ENCODE measurements at places on chromosomes 3 and 15.

- no peak overlapping the region for H3K27ac ChIP-seq
- peak overlapping the region; percentile 36 for H3K4me3 ChIP-seq
- no peaks in the 10 kb centered on the region for H3K4me1 ChIP-seq
- no peaks in the 10 kb centered on the region for H3K27me3 ChIP-seq
- H3K36me3 ChIP-seq, result no peaks in the 10 kb centered on the region
- DNase-seq, result peak; percentile 76
These were observed 412 bp upstream of the CTXN2 start for GRCh38 chr15:48190932-48191573.

GRCh38 chr3:69963643-69964042, 35.9 kb upstream of the SAMMSON start:
- H3K4me3 ChIP-seq, result no peak overlapping the region
- DNase-seq, result no peak
- H3K27me3 ChIP-seq, result no peaks in the 10 kb centered on the region
- H3K4me1 ChIP-seq, result no peaks in the 10 kb centered on the region

DNA sequence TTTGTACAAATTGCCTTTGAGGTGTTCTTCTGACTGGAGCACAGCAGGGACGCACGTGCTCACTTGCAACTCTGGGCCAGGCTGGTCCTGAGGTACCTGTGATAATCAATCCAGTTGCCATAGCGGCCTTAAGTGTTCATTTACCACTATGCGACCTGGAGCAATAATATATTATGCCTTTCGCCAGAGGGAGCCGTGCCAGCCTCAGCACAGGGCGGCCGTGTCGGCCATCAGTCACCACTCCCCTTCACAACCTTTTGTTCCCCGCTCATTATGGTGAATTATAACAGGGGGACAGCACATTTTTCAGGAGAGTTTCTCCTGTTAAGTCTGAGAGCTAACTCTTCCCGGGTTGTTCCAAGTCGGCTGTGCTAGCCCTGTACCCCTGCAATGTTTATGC, 289.7 kb downstream of the RORA start:
- no peaks in the 10 kb centered on the region for H3K36me3 ChIP-seq
- H3K27me3 ChIP-seq, result no peaks in the 10 kb centered on the region
- DNase-seq, result no peak

DNA sequence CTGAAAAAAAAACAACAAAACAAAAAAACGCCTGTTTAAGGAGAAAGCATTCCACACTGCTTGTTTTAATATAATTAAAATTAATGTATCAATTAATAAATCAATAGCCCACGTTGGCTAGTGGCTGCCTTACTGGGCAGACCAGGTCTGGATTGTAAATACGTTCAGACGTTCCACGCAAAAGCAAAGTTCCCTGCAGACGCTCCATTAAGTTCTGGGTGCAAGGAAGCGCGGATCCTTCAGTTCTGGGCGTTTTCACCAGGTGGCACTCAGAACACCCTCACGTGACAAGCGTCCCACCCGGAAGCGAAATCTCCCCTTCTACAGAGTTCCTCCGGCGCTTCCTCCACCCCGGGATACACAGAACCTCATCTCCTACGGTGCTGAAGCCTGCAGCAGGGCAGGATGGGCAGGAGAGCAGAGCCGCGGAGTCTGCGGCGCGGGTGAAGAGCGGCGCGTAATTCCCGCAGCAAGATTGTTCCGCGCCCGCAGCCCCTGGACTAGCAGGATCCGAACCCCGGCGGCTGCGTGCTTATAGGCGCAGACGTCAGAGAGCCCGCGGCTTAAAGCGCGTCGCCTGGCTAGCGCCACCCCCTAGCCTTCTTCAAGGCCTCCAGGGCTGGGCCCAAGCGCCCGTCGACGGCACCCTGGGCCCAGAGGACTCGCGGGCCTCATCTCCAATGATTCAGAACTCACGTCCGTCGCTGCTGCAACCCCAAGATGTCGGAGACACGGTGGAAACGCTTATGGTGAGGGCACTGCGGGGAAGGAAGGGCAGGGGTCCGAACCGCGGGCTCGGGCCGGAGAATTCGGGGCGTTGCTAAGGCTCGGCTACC, at the start of gene SLC25A38:
SLC25A38 (plus strand) TSS at position 326 of the 836 bp plus-strand sequence; CDS start at position 681, 355 bp downstream.
- peak within 1 kb of the TSS; percentile 91 for H3K4me3 ChIP-seq
- H3K27me3 ChIP-seq, result no peaks in the 10 kb centered on the region
- no peak within 1 kb of the TSS for H3K27ac ChIP-seq

DNA sequence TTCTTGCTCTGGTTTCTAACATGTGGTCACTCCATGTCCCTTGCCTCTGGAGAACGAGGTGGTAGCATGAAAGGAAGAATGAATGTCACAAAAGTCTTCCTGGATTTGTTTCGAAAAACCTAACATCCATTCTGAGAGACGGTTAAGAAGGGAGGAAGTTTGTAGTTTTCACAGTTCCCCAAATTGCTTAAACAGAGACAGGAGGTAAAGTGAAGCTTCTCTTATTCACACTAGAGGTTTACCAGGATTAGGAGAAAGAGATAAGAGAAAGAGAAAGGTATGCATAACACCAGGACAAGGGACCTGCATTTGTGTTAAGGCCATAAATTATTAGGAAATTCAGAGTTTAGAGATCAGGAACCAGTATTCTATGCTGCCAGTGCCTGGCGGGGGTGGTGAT, 228.1 kb downstream of the CPNE4 start:
- H3K36me3 ChIP-seq, result no peaks in the 10 kb centered on the region
- H3K4me3 ChIP-seq, result no peak overlapping the region
- H3K27me3 ChIP-seq, result no peaks in the 10 kb centered on the region

- no peaks in the 10 kb centered on the region for H3K36me3 ChIP-seq
- no peak overlapping the region for H3K27ac ChIP-seq
- H3K27me3 ChIP-seq, result no peaks in the 10 kb centered on the region
- no peak overlapping the region for H3K4me3 ChIP-seq
- DNase-seq, result no peak
- H3K4me1 ChIP-seq, result no peaks in the 10 kb centered on the region
These were observed 1.1 kb downstream of the FAH start for GRCh38 chr15:80153900-80154299.

DNA sequence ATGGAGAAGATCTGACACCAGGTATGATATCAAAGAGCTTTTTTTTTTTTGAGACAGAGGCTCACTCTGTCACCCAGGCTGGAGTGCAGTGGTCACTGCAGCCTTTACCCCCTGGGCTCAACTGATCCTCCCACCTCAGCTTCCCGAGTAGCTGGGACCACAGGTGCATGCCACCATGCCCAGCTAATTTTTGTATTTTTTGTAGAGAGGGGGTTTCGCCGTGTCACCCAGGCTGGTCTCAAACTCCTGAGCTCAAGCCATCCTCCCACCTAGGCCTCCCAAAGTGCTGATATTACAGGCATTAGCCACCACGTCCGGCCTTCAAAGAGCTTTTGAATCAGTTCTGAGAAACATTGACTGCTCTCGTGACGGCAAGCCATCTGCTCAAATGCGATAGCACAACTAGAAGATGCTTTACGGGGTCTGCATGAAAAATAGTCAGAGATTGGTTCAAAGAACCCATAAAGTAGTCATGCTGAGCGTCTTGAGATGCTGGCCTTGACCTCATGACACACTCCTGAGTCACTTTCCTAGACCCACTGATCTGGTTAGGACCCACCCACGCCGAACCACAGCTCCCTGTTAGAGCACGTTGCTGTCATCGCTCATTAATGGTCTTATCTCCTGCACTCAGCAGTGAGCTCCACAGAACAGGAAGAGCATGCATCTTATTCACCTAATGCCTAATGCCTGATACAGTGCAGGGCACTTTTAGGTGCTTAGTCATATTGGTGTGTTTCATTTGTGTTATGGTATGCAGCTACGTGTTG, 57.0 kb upstream of the NR2F2 start:
- no peak overlapping the region for H3K4me3 ChIP-seq
- peaks cover 3% of the 10 kb centered on the region for H3K4me1 ChIP-seq
- no peak overlapping the region for H3K27ac ChIP-seq
- DNase-seq, result no peak

- H3K36me3 ChIP-seq, result no peaks in the 10 kb centered on the region
- no peaks in the 10 kb centered on the region for H3K4me1 ChIP-seq
- no peak for DNase-seq
- H3K4me3 ChIP-seq, result no peak overlapping the region
- H3K27me3 ChIP-seq, result peaks cover 13% of the 10 kb centered on the region
- no peak overlapping the region for H3K27ac ChIP-seq
These were observed 5.9 kb downstream of the CACNA1D start for GRCh38 chr3:53500165-53500777.

DNA sequence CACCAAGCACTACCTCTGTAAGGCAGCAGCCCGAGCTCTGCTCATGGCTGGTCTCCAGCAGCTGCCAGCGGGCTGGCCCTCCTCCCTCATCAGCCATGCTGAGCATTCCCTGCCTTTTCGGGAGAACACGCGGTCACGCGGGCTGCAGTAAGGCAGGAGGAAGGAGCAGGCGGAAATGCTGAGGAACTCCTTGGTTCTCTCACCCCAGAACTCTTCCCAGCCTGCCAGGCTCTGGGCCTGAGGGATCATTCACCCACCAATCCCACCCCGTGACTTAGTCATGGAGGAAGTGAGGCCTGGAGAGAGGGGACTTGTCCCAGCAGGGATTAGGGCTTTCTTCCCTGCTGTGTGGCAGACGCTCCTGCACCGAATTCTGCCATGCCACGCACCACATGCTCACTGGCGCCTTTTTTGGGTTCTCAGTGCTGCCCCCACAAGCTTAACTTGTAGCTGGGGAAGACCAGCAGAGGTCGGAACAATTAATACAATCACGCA, 42.9 kb upstream of the RPL32 start:
- no peaks in the 10 kb centered on the region for H3K27me3 ChIP-seq
- H3K4me3 ChIP-seq, result no peak overlapping the region
- DNase-seq, result no peak
- H3K27ac ChIP-seq, result no peak overlapping the region
- H3K4me1 ChIP-seq, result no peaks in the 10 kb centered on the region

GRCh38 chr15:71282076-71282475, 166.8 kb downstream of the THSD4 start:
- no peak overlapping the region for H3K27ac ChIP-seq
- no peaks in the 10 kb centered on the region for H3K4me1 ChIP-seq

DNA sequence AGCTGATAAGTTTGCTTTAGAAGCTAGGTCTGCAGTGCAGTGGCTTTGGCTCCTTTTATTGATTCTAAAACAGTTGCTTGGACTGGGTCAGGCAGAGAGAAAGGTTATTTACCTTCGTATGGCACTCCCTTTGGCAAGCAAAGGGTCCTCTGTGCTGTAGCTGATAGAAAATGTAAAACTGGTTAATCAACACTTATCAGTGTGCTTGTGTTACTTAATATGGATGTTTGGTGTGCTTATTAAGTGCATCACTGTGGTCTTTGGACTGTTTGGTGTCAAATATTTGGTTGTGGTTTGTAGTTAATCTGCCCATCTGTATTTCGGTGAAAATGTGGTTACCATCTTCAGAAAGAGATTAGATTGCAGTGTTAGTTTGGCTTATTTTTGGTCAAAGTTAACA, 16.0 kb downstream of the UBE2E2 start:
- DNase-seq, result no peak
- no peaks in the 10 kb centered on the region for H3K27me3 ChIP-seq
- H3K4me1 ChIP-seq, result no peaks in the 10 kb centered on the region

DNA sequence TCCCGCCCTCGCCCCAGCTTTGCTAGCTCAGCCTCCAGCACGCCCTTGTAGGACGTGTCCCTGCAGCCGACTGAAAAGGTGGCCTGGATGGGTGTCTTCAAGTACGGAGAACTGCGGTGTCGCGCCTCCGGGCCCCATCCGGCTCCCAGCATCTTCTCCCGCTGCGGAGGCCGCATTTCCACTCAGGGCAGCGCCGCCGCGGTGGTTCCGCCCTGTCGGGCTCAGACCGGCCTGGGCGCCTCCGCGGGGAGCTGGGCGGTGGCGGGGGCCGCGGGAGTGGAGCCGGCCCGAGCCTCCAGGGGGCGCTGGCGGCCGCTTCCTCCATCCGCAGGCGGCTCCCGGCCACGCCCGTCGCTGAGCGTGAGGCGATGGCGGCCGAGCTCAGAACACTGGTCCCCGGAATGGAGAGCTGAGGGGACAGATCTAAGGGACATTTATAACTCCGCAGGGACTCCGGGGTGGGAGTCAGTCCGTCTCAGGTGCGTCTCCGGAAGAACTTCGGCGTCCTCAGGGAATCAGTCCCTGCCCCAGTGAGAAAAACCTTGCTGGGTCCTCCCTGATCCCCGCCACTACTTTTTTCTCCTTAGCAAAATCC, 13.6 kb upstream of the SMCO1 start:
- no peak for DNase-seq
- H3K36me3 ChIP-seq, result no peaks in the 10 kb centered on the region
- H3K27me3 ChIP-seq, result no peaks in the 10 kb centered on the region
- H3K4me3 ChIP-seq, result peak overlapping the region; percentile 51
- H3K27ac ChIP-seq, result no peak overlapping the region
- 0 out of 2 replicates have a peak, but pooled peaks cover 2% of the 10 kb centered on the region for H3K4me1 ChIP-seq

GRCh38 chr3:175082631-175083030, 223.5 kb downstream of the NAALADL2 start:
- H3K4me1 ChIP-seq, result no peaks in the 10 kb centered on the region
- no peak overlapping the region for H3K27ac ChIP-seq
- no peak overlapping the region for H3K4me3 ChIP-seq
- DNase-seq, result no peak
- no peaks in the 10 kb centered on the region for H3K27me3 ChIP-seq

DNA sequence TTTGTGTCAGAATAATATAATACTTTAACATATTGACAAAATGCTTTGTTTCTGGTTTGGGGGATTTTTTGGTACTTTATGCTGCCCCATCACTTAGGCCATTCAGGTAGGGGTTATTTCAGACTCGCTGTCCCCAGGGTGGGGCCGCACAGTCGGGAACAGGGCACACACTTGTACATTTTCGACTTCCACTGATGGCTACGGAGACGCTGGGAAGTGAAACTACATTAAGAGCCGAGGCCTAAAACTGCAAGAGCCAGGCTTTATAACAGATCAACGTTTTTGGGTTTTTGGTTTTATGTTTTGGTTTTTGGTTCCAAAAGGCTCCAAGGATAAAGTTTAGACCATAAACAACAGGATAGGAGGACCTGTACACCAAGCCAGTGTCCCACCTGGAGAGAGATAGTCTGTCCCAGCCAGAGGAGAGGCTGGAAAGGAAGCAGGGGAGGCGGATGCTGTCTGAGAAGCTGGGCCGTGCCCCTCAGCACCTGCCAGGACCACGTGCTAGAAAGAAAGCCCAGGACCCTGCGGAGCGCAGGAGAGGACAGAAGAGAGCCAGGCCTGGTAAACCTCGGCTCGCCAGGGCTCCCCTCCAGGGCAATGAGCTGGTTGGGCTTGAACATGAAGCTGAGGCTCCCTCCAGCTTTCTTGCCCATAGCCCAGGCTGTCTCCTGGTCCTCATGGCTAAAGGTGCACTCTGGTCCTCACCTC, 111.7 kb downstream of the CHSY1 start:
- H3K27me3 ChIP-seq, result no peaks in the 10 kb centered on the region
- DNase-seq, result no peak
- H3K4me3 ChIP-seq, result no peak overlapping the region
- no peaks in the 10 kb centered on the region for H3K4me1 ChIP-seq
- H3K36me3 ChIP-seq, result no peaks in the 10 kb centered on the region

DNA sequence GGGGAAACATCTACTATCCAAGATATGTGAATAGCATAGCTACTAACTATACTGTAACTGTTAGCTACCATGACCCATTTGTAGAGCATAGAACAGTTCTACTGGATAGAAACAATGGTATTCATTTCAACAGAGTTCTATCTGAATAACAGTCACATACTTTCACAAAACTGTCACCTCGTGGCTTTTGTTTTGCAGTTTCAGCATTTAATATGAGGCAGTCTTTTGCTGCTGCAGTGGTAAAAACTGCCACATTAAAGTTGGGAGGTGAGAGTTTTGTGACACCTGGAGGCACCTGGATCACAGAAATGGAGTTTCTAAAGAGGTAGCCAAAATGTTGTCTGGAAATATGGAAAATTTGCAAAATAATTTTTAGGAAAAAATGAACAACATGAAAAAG, 578.0 kb downstream of the UNC13C start:
- H3K4me1 ChIP-seq, result no peaks in the 10 kb centered on the region
- no peak overlapping the region for H3K27ac ChIP-seq
- no peak for DNase-seq
- H3K4me3 ChIP-seq, result no peak overlapping the region
- H3K36me3 ChIP-seq, result no peaks in the 10 kb centered on the region

All from iPS DF 6.9 (cell line).